ENCODE measurements at places on chromosomes 5 and 9. TPM values are rescaled to one million over a fixed set of nuclear protein-coding genes. Genes with fewer than 3 reads are reported as not detected.

DNA sequence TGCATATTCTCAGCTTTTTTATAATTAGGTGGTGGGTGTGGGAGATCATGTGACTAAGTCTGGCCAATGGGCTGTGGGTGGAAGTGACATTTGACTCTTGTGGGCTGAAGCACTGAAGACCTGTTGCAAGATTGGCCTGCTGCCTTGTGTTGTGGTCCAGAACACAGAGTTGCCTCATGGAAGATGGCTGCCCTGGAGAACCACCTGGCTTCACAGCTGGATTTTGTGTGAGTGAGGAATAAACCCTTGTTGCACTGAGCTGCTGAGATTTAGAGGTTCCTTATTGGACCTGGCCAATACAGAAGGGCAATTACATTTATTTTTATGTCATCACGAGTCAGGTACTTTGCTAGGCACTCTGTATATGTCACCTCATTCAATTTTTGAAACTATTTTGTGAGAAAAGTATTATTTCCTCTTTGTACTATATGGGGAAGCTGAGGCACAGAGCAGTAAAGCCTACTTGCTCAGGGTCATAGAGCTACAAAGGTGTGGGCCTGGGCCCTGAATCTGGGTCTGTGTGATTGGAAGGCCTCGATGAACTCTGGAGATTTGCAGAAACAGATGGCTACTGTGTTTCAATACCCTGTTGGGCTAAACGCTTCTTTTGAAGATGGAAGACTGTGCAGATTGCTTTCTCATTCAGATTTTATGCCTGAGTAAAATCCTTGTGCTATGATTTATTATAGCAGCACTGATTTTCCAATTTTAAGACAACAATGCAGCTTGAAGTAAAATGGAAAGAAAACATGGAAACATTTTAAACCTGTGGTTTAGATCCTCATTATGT, 71.2 kb upstream of the TBC1D2 start:
- H3K27me3 ChIP-seq, result no peaks in the 10 kb centered on the region
- no peak overlapping the region for H3K4me3 ChIP-seq
- DNase-seq, result no peak
- H3K27ac ChIP-seq, result no peak overlapping the region

DNA sequence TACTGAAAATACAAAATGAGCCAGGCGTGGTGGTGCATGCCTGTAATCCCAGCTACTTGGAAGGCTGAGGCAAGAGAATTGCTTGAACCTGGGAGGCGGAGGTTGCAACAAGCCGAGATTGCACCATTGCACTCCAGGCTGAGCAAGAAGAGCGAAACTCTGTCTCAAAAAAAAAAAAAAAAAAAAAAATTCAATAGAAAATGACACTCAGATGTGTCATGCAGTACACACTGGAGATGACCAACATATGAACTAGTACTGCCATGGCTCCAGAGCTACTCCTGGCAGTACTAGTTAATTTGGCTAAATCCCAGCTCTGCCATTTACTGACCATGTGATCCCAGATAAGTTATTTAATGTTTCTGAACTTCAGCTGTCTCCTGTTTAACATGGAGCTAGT, 7.3 kb downstream of the ATOX1 start:
- no peak overlapping the region for H3K4me3 ChIP-seq
- H3K4me1 ChIP-seq, result peaks cover 7% of the 10 kb centered on the region
- no peaks in the 10 kb centered on the region for H3K36me3 ChIP-seq
- no peaks in the 10 kb centered on the region for H3K27me3 ChIP-seq
- no peak overlapping the region for H3K27ac ChIP-seq

DNA sequence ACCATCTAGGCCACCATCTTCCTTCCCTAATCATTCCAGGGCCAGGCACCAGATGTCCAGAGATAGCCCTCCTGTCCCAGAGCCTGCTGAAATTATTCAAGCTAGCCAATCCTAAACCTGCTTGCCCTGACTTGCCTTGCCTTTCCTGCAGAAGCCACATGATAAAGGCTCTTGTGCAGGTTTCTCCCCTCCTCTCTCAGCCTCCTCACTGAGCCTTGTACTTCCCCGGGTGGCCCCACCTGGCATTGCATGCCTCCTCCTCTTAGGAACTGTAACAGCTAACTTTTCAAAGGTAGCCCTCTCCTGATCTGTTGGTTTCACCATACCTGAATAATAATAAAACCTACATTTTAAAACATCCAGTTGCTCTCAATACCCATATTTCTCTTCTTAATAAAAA, 42.6 kb downstream of the DIRAS2 start:
- DNase-seq, result no peak
- H3K27ac ChIP-seq, result no peak overlapping the region
- no peaks in the 10 kb centered on the region for H3K4me1 ChIP-seq
- H3K4me3 ChIP-seq, result no peak overlapping the region
- H3K27me3 ChIP-seq, result no peaks in the 10 kb centered on the region

DNA sequence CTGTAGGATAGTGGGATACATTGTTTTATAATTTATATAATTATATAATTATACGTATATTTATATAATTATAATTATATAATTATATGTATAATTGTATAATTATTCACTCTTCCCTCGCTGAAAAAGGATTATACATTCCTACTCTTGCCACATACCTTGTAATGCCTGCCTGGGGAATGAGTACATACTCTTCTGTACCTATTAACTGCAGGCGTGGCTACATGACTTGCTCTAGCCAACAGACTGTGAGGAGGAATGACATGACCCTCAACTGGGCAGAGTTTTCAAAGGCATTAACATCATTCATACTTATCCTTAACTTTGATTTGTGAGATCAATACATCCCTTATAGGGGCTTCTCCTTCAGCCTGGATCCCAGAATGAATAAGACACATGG, 19.1 kb downstream of the ERMP1 start:
- DNase-seq, result no peak
- no peak overlapping the region for H3K4me3 ChIP-seq
- H3K4me1 ChIP-seq, result no peaks in the 10 kb centered on the region
- H3K27me3 ChIP-seq, result no peaks in the 10 kb centered on the region
- H3K27ac ChIP-seq, result no peak overlapping the region
- H3K36me3 ChIP-seq, result peaks cover 81% of the 10 kb centered on the region

DNA sequence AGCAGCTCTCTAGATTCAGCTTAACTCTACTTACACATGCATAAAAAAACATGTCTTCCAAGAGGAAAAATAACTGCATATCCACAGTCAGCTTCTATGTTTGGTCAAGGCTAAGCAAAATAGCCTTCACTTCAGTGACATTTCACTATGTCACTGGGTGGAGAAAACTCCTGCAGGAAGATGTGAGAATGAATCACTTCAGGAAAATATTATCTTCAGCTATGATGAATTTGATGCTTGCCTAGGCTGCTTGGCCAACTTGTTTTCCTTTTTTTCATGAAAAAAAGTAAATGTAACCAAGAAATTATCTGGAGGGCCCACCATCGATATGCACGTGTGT, 143.0 kb upstream of the ZNF608 start:
- no peaks in the 10 kb centered on the region for H3K4me1 ChIP-seq
- no peaks in the 10 kb centered on the region for H3K27me3 ChIP-seq
- no peak overlapping the region for H3K27ac ChIP-seq
- no peaks in the 10 kb centered on the region for H3K36me3 ChIP-seq

The PAPPA gene
- 13.7 TPM for total RNA-seq

The FAM219A gene
- total RNA-seq, result 7.6 TPM

The MARCHF11 gene
- total RNA-seq, result not detected
